Stimulated activated CD8-positive, alpha-beta memory T cell treated with anti-CD3 and anti-CD28 coated beads, Interleukin-7, amount 100 ng/mL, for 1 hour (primary cell): ENCODE measurements at places on chromosomes 1 and 21.

- no peak for DNase-seq
Observed at GRCh38 chr21:43867332-43867703, 2.3 kb downstream of the AGPAT3 start.

DNA sequence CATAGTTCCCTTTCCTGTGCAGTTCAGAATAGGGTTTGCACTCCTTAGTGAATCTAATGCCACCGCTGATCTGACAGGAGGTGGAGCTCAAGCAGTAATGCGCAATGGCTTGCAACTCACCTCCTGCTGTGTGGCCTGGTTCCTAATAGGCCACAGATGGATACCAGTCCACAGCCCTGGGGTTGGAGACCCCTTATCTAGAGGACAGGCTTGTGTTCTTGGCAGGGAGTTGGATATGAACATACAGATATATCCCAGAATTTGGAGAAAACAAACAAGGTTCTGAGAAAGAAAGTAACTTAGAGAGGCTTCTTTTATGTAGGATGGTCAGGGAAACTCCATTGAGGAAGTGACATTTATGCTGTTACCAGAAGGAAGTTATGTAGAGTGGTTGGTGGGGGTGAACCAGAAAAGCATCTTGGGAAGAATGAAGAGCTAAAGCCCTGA, 5.1 kb upstream of the PTPRC start:
- no peak for DNase-seq

DNA sequence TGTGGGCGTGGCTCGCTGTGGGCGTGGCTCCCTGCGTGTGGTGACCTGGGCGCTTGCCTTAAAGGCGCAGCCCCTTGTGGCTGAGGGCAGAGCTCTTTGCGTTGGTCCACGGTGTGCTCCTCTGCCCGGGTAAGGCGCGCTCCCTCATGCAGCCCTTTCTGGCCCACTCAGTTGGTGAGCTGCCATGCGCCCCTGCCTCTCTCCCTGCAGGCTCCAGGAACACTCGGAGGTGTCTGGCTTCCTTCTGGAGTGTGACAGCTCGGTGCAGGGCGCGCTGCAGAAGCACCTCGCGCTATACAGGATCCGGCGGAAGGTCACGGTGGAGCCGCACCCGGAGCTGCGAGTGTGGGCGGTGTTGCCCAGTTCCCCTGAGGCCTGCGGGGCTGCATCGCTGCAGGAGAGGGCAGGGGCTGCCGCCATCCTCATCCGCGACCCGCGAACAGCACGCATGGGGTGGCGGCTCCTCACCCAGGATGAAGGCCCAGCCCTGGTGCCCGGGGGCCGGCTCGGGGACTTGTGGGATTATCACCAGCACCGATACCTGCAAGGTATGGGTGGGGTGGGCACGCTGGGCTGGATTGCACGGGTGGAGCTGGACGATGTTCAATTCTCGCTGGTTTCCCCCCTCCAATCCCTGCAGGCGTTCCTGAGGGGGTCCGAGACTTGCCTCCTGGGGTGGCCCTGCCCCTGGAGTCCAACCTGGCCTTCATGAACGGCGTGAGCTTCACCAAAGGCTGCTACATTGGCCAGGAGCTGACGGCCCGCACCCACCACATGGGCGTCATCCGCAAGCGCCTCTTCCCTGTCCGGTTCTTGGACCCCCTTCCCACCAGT, 9.1 kb downstream of the IBA57 start:
- DNase-seq, result no peak

DNA sequence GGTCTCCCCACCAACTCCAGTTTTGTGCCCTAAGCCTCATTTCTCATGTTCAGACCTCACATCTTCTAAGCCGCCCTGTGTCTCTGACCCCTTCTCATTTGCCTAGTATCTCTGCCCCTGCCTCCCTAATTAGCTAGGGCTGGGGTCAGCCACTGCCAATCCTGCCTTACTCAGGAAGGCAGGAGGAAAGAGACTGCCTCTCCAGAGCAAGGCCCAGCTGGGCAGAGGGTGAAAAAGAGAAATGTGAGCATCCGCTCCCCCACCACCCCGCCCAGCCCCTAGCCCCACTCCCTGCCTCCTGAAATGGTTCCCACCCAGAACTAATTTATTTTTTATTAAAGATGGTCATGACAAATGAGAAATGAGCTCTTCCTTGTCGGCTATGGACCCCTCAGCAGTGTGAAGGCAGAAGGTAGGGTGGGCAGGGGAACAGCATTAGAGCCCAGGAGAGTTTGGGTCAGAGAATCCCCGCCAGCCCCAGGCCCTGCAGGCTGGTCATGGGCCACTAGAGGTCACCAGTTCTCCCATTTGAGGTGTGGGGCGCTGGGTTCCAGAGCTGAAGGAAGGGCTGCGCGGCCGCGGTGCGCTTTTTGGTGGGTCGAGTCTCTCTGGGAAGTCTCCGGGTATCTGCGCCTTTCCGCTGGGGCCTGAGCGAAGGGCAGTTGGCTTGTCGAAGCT, 11.5 kb downstream of the ADAMTSL4 start:
- peak; percentile 65 for DNase-seq

- no peak for DNase-seq
Observed at GRCh38 chr1:151495316-151495715, 15.9 kb upstream of the CGN start.

- DNase-seq, result no peak
Observed at GRCh38 chr1:158257888-158258287, 3.7 kb downstream of the CD1A start.
